ENCODE measurements at places on chromosomes 1 and 21.

DNA sequence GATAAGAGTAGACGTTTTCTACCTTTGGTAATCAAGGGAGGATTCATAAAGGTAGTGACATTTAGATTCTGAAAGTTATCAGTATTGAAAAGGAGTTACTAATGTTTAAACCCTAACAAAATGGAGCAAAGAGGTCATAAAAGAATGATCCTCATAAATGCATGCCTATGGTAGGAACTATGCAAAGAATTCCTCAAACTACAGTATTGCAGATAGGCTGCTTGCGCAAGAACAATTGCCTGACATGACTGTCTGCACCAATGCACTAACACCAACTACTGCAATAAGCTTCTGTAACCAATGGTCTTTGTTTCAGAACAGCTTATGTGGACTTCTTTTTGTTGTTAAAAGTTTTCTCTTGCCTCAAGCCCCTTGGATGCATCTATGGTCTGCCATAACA lies 597.3 kb upstream of the ADGRL4 start:
- no peak for DNase-seq

- no peak for DNase-seq
Observed at GRCh38 chr1:91778964-91779363, 107.0 kb downstream of the TGFBR3 start.

- DNase-seq = no peak
Observed at GRCh38 chr21:33908760-33909159, 6.8 kb downstream of the ATP5PO start.

GRCh38 chr1:36321119-36321951 lies 2.1 kb downstream of the EVA1B start:
- peak; percentile 11 for DNase-seq

GRCh38 chr1:74145086-74145485 lies 52.9 kb downstream of the LRRIQ3 start:
- no peak for DNase-seq

DNA sequence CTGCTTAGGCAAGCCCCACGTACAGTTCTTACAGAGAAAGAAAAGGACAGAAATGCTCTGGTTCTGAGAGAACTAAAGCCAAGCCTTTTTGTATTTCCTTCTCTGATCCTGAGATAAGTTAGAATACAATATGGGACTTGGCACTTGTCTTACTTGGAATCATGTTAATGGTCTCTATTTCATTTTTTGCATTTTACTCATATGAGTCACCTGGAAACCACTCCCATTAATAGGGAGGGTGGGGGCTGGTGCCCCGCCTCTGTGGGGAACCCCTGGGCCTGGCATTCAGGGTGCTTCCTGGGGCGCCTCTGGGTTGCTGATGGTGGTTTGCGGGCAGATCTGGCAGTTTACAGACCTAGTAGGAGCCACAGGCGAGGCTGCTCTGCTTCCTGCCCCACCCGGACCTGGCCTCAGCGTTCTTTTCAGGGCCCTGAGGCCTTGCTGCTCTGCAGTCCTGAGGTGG lies 26.7 kb downstream of the TSPAN2 start:
- peak; percentile 95 for DNase-seq

DNA sequence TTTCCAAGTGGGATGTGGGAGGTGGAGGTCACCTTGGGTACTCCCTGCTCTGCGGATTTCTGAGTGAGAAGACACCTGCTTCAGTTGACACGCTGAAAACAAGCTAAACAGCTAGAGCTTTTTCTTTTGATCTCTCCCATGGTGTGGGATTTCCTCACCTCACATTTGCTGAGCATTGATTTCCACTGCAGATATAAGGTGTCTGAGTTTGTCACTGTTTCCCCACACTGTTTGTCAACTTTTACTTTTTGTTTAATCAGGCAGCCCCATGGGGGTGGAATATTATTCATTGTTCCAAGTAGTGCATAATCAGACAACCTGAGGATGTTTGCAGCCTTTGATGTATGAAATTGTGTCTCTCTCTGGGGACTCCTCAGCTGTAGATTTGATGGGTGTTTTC lies 49.5 kb downstream of the FASLG start:
- DNase-seq = peak; percentile 64

DNA sequence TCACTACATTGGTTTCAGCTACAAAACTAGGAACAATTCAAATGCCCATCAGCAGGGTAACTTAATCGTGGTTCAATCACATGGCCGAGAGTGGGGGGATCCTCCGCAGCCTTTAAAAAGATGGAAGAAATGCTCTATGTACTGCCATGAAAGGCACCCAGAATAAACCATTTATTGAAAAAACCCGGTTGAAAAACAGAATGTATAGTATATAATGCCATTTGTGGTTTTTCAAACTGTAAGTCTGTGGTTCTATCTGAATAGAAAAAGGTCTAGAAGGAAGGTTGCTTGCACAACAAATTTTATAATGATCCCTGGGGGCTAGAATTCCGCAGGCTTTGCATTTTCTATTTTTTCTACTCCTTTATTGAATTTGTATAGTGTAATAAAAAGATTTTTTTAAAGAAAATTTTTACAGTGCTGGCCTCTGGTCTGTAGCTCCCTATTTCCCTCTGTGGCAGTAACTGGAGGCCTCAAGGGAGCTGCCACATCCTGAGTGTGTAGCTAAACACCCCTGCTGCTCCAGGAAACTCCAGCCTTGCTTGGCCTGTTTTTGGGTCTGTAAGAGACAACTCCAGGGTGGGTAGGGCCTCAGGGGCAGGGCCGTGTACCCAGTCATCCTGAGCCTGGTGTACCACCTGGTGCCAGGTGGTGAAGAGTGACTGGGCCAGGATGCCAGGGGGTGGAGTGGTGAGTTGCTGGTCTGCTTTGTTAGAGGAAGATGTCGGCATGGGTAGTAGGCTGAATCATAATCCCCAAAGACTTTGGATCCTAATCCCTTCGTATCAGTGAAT lies 51.5 kb upstream of the EPS8L3 start:
- no peak for DNase-seq

DNA sequence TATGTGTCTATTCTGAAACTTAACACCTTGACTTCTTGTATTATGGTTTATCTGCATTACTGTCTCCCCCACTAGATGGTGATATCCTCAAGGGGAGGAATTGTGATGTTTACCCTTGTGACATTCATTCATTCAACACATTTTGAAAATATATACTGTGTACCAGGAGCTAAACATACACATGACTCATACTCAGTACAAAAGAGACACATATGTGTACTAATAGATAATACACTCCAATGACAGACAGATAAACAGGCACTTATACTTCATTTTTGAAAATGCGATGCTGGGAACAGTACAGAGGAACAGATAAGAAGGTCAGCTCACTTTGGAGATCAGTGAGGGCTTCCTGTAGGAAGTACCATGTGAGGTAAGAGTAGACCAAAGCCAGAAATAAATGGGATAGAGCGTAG lies 8.9 kb upstream of the RAB3GAP2 start:
- DNase-seq = no peak

- DNase-seq = no peak
Observed at GRCh38 chr1:24470592-24470991, 32.0 kb upstream of the RCAN3 start.

DNA sequence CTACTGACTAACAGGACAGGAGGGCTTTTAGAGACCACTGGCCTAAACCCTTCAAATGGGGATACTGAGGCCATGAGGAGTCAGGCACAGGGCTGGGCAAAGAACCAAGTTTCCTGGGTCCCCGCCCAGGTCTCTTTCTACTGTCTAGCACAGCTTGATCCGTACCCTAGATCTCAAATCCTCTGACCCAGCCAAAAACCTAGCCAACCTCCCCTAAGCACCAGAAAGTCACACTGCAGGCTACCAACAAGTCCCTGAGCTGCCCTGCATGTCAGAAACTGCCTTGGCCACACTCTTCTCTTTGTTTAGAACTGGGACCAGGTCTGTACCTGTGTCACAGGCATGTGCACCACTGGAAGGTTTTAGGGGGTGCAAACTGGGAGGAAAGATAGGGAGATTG lies 33.6 kb downstream of the AHDC1 start:
- no peak for DNase-seq

DNA sequence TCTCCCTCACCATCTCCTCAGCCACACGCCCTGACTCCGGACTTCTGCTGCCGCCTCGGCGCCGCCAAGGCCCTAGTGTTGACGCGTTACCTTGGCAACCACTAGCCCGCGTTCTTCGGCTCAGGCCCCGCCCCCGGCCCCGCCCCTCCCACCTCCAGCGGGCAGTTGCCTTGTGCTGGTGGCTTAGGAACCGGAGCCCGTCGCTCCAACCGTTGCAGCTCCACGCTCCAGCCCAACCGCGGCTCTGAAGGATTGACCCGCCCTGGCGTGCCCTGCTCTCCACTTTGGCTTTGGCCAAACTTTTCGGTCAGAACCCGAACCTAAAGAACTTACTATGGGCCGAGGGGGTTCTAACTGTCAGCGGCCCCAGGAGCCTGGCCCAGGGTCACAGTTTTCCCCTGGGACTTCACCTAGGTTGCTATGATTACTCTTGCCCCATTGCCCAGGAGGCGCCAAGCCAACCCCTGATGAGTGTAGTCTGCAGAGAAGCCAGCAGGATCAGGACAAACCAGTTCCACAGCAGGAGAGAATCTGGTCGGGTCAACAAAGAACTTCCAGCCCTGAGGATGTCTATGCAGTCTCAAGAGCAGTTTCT lies at the start of gene CFAP45:
TSS of gene CFAP45 (minus strand) at position 80 of the 595 bp plus-strand sequence. CDS start at position 13, 67 bp downstream.
- peak; percentile 78 for DNase-seq

DNA sequence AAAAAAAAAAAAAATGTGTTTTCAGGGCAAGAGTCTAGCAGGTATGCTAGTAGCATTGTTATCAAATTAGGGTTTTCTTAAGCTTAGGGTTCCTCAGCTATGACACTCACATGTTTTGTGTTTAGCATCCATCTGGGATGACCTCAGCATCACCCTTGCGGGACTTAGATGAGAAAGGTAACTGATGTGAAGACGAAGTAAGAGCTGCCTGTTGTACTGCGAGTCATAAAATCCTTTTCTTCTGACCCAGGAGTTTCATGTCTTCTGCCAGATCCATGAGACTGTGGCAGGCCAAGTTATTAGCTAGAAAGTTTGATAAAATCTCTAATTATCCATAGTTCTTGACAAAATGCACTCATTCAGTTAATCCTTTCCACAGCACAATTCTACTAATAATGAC lies 1251.1 kb downstream of the AMY1C start:
- DNase-seq = no peak

GRCh38 chr1:42962641-42963377 lies 4.1 kb upstream of the SLC2A1 start:
- DNase-seq = no peak

- no peak for DNase-seq
Observed at GRCh38 chr1:199725002-199725565, 302.4 kb upstream of the NR5A2 start.

DNA sequence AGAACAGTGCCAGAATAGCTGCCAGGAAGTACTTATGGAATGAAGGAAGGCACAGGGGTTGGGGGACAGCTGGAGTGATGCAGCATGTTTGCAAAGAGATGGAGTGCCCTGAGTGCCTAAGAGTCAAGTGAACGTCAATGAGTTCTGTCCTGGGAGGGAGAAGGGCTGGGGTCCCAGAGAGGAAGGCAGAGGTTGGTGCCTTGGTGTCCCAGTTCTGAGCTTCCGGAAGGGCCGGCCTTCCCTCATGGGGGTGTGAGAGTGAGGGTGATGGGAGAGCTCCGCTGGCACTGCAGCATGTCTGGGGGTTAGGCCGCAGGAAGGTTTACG lies 17.6 kb downstream of the NES start:
- DNase-seq = no peak

- no peak for DNase-seq
Observed at GRCh38 chr1:31799895-31800673, 15.7 kb downstream of the SPOCD1 start.

DNA sequence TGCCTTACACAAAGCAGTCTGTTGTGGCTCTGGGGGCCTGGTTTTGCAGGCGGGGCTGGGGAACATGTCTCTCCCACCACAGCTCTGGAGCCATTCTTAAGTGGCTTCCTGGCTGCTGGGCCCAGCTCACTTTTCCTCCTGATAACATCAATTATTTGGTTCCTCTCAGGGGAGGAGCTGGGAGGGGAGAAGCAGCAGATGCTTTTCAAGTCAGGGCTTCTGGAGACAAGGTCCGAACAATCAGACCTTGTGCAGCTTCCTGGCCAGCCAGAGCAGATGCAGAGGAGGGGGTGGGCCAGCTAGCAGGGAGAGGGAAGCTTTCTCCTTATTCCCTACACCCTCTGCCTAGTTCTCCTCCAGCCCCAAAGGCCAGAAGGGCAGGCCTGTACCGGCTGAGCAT lies 3.7 kb upstream of the PAQR6 start:
- DNase-seq = no peak

DNA sequence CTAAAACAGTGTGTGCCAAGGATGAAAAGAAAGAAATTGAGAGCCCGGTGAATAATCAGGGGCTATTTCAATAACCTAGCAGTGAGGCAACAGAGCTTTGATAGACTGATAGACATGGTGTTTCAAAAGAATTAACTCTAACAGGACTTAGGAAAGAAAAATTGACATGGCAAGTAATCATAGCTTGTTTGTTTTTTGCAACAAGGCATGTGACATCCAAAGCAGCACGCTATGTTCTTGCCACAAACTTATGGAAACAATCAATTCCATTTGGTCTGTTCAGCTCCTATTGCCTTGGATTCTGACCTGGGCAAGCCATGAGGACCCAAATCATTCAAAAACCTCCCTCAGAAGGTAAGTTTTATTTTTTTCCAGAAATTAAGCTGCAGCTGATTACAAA lies 608.5 kb downstream of the SMYD3 start:
- no peak for DNase-seq

- DNase-seq = no peak
Observed at GRCh38 chr1:70247768-70248167, 26.6 kb downstream of the SRSF11 start.

GRCh38 chr1:117631359-117632160 lies 25.7 kb downstream of the TENT5C start:
- no peak for DNase-seq

DNA sequence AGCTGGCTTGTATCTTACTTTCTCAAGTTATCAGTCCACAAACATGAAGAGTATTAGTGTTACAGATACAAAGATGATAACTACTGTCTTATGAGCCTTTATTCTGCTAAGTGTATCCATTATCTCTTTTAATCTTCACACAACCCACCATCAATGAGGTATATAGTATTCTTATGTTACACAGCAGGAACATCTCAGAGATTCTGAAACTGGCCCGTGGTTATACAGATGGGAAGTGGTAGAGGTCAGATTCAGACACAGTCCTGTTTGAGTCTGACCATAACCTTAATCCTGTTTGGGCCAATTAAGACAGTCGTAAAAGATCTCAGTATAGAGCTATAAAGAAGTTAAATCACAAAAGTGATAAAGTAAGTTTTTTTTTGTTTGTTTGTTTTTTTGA lies 5.1 kb upstream of the TMEM269 start:
- no peak for DNase-seq

- no peak for DNase-seq
Observed at GRCh38 chr1:159007726-159008125, 2.0 kb upstream of the IFI16 start.

DNA sequence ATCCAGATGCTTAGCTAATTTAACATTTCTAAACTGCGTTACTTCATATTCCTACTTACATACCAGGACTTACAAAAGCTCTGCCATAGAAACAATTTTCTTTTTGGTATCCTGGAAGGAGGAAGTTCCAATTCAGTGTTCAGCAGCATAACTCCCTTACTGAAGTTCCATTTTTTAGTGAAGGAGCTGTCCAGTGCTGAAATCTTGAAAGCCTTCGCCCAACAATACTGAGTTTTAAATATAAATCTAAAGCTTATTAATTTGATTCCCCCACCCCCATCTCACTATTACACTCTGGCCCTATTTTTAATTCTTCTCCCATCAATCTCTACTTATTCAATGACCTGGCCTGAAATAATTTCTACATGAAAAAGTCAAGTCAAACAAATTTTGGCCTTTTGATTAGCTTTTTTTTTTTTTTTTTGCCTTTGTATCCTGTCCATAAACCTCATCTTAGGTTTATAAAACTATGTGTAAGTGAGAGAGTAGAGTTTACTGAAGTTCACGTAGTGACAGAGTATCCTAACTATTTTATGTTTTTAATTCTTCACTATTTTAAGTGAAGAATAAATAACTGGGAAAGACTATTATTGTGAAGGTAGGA lies 323.0 kb upstream of the PLD5 start:
- DNase-seq = no peak
